Omental fat pad (tissue), 4 donors: ENCODE measurements at places on chromosomes 12 and 14.

- DNase-seq, result no peak
Measured at GRCh38 chr14:74620497-74620921, 8.5 kb upstream of the LTBP2 start.

- DNase-seq, result no peak
Measured at GRCh38 chr12:124595444-124595843, 28.0 kb upstream of the NCOR2 start.

DNA sequence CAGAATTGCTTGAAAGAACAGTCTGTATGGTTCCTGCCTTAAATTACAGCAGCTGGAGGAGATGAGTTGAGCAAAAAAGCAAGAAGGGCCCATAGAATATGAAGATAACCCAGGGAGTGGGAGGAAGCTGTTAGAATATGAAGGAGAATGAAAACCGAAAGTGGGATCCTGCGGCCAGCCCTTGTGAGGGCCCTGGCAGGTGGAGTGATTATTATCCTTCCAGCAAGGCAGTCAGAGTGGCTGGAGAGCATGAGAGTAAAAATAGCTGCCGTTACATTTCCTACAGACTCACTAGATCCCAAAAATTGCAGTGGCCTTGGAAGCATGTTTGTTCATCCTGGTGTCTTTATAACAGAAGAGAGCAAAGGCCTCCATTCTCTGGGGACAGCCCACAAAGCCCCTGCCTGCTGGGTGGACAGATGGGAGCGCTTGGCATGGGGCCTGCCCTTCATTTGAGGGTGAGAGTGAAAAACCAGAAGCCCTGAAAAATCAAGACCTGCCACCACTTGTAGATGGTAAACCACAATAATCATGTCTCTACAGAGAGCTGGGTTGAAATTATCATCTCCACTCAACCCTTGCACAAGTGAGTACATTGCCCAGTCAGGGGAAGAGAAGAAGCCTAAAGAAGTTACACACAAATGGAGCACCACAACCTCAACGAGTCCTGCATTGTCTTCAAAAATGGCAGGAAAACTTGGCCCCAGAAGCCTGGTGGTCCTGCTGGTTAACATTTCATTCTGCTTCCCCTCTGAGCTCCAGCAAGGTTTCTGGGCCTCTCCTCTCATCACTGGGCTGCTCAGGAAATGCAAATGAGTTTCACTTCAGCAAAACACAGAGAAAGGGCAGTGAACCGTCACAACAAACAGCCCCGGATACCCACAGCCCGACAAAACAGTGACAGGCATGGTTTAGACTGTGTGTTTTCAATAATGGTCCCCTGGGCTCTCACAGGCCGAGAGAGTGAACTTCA is 20.5 kb downstream of the ZDHHC22 start:
- no peak for DNase-seq

GRCh38 chr14:24556756-24557155 is 19.3 kb downstream of the CTSG start:
- DNase-seq, result no peak

DNA sequence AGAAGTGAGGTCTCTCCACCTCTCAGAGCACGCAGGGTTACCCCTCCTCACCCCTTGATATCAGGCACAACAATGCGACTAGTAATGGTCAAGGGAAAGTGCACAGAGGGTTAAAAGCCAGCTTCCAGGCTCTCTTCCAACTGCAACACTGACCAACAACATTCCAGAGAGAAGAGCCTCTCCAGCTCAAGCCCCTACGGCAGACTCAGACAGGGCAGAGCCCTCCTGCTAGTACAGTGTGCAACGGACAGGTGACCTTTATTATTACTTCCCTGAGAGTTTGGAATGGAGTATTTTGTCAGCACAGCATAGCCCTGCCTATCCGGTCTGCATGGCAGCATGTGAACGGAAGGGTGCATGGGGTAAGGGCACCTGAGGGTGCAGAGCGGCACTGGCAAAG is 73.0 kb downstream of the PTPN21 start:
- DNase-seq, result no peak

DNA sequence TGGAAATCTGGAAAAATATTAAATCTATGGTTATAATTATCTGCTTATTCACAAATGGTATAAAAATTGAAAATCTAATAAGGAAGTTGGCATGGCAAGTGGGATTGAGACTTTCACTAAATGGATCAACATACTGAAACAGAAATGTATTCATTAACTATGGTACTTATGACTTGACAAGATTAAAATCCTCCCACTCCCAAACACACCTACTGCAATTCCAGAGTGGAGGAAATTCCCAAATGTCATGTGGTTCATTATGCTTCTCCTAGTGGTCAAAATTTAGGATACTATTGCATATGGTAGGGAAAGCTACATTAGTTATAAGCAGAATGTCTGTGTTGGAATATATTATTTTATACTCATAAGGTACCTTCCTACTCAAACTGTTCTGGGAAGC is 265.3 kb upstream of the PRICKLE1 start:
- no peak for DNase-seq

DNA sequence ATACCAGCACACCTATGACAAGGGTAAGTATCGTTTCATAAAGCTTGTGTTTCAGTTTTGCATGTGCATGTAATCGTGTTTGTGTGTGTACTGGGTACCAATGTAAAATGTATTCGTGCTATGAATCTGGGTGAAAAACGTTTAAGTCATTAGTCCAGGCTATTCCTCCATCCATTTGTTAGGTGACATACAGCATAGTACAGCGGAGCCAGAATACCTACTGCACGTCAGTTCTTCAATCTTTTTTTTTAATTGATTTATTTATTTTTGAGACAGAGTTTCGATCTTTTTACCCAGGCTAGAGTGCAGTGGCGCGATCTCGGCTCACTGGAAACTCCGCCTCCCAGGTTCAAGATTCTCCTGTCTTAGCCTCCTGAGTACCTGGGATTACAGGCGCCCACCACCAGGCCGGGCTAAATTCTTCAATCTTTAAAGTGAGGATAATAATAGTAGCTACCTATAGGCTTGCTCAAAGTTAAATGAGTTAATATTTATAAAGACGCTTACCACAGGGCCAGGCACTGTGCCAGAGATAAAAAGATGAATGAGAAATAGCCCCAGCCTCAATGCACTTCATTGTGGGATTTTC is 661 bp upstream of the RPS26 start:
- DNase-seq, result no peak

DNA sequence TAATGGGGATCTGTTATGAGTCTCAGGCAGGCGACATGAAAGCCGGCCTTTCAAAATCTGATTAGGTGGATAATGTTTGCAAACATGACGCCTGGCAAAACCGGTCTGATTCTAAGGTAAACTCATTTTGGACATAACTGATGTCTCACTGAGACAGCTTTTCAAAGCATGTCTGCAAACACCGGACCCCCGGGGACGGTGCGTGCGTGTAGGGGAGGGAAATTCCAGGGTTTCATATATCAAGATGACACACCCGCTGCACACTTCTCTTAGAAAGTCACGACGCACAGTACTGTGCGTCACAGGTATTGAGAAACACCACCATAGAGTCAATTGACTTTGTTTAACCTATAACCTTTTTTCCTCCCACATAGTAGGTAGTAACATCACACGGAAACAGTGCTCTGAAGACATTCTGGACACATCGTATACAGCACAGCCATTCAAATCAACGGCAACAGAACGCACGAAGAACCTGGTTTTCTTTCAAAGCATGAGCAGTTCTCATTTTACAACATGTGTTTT is 43.9 kb upstream of the TESC start:
- DNase-seq, result no peak

DNA sequence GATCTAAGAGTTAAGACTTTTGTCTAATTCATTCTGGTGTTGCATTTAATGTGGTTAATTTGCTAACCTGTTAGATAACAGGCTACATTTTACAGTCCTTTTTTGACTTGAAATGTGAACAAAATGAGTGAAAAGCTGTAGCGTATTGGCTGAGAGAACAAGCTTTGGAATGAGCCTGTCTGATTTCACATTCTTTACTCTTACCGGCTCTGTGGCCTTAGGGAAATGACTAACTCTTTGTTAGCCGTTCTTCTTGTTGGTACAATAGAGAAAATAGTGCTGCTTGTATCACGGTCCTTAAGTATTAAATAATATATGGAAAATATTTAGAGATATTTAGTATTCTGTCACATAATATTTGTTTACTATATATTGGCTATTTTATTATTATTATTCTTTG is 1.9 kb downstream of the MNAT1 start:
- DNase-seq, result no peak

DNA sequence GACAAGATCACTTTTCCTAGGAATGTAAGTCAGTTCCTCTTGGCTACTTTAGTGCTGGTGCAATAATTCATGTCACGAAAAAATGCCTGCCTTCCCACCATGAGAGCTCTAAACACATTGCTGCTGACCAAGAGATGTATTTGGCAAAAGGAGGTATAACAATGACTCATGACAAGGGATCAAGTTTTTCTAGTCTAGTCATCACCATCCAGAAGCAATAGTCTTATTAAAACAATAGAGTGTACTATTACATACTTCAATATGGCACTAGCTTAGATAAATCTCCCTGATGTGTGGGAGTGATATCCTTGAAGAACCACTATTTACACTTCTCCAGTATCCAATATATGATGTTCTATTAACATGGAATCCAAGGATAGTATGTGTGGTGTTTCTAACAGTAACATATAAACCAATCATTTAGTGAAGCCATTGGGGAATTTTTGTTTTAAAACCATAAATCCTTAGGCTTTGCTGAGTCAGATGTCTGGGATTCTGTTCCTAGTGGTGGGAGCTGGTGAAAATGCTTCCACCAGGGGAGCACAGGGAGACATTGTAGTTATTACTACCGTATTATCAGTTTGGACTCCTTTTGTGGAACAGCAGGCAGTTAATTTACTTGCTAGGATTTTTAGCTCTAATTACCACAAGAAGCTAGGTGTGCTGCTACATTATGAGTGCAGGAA is 1387.5 kb downstream of the LRFN5 start:
- DNase-seq, result no peak

DNA sequence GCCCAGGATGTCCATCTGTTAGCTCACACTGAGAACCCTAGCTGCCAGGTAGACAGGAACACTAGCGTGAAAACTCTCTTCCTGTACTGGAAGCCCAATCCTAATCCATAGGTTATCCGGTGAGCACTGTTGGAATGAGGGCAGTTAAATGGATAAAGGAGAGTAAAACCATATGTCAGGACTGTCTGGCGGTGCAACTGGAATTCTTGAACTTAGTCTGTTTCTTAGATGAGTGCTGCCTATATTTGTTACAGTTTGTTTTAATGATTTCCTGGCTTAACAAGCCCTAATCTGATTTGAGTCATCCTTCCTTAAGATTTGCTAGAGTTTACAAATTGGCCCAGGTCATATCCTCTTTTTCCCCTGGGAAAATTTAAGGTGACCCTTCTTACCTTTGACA is 104.7 kb downstream of the ANO4 start:
- DNase-seq, result no peak

DNA sequence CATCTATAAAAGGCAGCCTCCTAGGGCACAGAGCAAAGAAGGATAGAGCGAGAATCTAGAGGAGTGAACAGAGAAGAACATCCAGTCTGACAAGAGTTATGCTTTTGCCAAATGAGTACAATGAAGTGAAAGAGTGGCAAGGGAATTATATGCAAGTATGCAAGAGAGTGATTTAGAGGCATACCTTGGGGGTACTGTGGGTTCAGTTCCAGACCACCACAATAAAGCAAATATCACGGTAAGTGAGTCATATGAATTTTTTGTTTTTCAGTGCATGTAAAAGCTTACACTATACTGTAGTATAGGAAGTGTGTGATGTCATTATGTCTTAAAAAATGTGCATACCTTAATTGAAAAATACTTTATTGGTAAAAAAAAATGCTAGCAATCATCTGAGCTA is 101.4 kb downstream of the SLC38A1 start:
- no peak for DNase-seq

GRCh38 chr14:80586131-80586530 is 355.4 kb downstream of the CEP128 start:
- DNase-seq, result no peak

- DNase-seq, result no peak
Measured at GRCh38 chr14:73785336-73785833, 66.2 kb upstream of the PTGR2 start.

DNA sequence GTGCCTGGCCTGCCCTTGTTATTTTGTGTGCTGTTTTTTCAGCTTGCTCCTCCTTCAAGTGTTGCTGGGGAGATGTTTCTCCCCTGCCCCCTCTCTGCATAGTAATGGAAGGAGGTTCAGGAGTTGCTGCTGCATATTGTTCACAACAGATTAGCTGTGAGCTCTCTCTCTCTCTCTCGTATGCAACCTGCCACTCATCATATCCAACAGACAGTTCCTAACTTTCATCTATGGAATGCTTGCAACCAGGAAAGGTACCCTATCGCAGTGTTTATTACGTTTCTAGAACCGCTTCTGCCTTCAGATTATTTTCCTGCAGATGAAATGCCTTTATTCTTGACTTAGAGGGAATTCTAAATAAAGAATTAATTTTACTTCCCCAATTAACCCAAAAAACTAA is 372.9 kb downstream of the RMST start:
- no peak for DNase-seq
